Stimulated activated CD4-positive, alpha-beta T cell treated with anti-CD3 and anti-CD28 coated beads, Interleukin-1b, Interleukin-23, amount 100 ng/mL, for 24 hours (primary cell): ENCODE measurements at places on chromosomes 13 and 19.

- DNase-seq, result no peak
Observed at GRCh38 chr13:32917504-32917903, 98.7 kb upstream of the KL start.

DNA sequence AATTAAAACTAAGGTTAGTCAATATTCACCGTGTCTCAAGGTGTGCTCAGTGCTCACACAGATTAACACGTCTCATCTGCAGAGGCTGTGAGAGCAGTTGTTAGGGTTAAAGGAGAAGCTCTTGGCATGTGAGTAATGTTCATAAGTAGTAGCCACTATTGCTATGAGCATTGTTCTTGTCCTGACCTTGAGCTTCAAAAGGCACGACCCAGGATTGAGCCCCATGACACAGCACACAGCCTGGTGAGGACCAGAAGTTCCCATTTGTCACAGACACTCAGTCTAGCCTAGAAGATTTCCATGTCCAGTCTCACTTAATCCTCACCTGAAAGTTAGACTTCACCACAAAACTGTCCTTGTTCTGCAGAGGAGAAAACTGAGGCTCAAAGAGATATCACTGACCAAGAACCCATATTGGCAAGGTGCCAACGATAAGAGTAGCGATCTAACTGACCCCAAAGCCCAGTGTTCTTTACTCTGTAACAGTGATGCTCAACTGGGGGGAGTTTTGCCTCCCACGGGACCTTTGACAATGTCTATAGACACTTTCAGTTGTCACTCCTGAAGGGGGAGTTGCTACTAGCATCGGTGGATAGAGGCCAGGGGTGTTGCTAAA, 26.0 kb downstream of the FPR3 start:
- DNase-seq, result no peak

GRCh38 chr19:41328842-41329225, 18.9 kb downstream of the CCDC97 start:
- no peak for DNase-seq

DNA sequence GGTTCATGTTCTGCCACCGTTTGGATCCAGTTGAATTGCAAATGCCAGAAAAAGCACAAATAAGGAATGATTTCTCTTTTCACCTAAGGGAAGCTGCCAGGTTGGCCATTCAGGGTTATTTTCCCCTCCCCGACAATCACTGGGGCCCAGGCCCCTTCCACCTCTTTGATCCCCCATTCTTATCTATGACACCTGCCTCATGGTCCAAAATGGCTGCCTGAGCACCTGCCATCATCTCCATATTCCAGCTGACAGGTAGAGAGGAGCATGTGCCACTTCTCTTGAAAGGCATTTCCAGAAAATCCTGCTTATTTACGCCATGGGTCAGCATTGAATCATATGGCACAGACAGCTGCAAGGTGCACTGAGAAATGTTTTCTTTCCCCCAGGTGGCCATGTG, 15.7 kb downstream of the PTPRS start:
- no peak for DNase-seq

GRCh38 chr13:52744842-52745375, 5.3 kb upstream of the CNMD start:
- no peak for DNase-seq

- DNase-seq, result no peak
Observed at GRCh38 chr19:3409346-3410064, 43.1 kb downstream of the NFIC start.

GRCh38 chr13:31982540-31982939, 49.0 kb upstream of the FRY start:
- DNase-seq, result no peak

- DNase-seq, result no peak
Observed at GRCh38 chr13:94956417-94957110, 244.2 kb upstream of the SOX21 start.

DNA sequence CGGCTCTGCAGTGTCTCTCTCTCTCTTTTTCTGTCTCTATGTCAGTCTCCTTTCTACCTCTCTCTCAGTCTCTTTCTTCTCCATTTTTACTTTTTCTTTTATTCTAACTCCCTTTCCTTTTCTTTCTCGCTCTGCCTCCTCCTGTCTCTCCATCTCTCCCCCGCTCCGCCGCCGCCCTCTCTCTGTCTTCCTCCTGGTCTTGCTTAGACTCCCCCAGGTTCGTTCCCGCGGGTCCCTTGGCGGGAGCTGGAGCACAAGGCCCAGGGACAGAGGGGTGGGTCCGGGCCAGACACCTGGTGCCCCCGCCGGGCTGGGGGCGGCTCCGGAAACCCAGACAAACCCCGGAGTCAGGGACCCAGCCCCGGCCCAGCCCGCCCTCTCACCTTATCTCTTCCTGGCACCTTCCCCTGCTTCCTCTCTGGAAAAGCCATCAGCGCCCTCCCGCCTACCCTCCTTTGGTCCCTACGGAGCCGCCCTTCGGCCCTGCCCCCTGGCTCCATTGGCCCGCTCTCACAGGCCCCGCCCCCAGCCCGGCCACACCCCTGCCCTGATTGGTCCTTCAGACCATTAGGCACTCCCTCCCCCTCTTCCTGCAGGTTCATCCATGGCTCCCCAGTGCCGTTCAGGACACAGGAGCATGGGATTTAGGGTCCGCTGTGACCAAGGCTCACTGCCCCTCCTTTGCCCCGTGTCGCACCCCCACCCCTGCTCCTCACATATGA, 15.4 kb upstream of the NOP53 start:
- DNase-seq, result no peak

DNA sequence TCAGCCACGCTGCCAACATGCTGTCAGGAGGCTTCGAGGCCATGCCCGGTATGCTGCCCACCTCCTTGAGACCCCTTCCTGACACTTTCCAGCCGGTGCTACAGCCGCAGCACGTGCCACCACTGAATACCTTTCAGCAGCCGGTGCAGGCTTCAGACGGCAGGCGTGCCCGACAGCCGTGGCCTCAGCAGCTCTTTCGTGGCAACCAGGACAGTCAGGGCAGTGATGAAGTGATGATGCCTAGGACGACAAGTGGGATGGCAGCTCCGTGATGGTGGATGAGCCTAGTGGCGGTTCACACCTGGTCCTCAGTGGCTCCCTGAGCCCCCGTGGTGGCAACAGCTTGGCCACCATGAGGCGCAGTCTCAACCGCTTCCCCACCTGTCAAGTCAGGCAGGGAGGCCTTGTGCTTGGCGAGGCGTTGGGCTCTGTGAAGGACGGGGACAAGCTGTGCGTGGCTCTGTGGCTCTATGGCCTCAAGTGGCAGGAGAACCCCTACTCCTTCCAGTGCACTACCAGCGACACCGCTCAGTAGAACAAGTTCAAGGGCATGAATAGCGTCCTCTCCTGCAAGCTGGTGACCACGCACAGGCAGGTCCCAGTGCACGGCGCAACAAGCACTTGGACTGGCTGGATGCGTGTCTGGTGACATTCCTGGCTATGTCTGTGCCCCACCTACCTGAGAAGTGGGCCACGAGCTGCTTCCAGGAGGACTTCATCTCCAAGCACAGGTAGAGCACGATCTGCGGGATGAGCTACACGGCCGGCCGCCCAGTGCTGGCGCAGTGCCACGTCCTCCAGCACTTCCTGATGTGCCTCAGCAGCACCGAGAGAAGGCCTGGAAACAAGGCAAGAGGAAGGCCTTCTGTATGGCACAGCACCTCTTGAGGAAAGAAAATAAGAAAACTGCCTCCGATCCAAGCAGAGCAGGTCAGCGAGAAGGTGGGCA, 18.2 kb upstream of the ZNF14 start:
- DNase-seq, result no peak
